ENCODE measurements at places on chromosomes 16 and 17.

DNA sequence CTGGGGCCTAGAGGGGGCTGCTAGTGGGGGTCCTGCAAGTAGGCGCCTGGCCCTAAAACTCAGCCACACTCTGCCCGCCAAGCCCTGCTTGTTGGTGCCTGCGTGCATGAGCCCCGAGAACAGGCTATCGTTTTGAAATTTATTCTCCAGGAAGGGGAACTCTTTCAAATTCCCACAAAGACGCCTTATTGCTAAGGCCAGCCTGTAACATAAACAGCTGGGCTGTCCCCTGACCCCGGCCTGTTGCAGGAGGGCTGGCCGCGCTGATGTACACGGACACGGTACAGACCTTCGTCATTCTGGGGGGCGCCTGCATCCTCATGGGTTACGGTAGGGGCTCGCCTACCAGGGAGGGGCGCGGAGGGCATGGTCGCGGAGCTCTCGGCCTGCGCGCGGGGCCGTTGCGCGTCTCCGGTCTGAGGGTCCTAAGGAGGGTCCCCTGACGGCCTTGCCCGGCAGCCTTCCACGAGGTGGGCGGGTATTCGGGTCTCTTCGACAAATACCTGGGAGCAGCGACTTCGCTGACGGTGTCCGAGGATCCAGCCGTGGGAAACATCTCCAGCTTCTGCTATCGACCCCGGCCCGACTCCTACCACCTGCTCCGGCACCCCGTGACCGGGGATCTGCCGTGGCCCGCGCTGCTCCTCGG is 4.3 kb downstream of the SLC5A2 start:
- DNase-seq: no peak

- DNase-seq: no peak
Measured at GRCh38 chr17:2635675-2636074, 42.2 kb downstream of the PAFAH1B1 start.

DNA sequence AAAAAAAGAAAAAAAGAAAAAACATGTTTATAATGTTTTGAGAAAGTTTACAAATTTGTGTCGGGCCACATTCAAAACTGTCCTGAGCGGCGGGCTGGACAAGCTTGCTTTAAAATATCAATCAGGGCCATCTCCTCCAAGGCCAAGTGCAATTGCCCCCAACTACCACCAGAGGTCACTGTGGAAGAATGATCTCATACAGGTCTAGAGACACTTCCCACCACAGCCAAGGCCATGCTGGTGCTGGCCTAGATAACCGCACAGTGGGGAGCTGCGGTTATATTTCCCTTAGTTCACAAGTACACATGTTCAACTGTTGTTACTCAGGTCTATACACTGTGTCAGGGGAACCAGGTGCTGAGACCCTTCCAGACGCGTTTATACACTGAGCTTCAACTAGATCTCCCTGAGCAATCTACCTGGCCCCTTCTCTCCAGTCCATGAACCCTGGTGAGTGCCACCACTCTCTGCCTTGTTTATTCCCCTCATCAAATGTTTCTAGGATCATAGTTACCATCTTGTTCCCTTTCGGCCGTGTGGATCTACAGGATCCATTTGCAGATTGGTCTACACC is 83.8 kb upstream of the CCL2 start:
- peak; percentile 69 for DNase-seq

DNA sequence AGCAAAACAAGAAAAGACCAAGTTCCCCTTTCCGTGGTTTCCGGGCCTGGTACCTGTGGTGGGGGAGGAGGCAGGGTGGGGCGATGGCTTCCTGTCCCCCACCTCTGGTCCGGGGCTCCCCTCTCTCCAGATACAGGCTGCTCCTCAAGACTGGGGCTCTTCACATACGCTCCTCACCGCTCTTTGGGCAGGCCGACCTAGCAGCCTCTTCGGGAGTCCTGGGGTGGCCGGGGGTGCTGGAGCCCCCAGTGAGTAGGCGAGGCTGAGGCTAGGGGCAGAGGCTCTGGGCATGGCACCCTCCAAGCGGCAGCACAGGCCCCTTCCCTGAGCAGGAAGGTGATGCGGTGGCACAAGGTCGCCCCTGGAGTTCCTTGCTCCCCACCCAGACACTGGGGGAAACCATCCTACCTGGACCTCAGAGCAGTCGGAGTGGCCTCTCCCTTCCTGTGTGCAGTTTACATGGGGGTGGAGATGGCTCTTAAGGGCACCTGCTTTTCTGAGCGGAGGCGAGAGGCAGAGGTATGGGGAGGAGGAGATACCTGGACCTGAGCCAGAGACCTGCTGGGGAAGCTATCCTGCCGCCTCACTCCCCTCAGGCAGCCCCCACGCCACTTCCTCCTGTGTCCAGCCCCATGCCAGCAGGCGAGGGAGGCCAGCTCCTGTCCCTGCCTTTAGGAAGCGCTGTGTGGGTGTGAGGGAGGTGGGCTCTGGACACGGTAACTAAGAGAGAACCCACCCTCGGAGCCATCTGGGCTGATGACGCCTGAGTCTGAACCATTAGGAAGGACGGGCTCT is 891 bp downstream of the CORO1A start:
- DNase-seq: peak; percentile 84

GRCh38 chr16:460787-461186 is 35.3 kb downstream of the RAB11FIP3 start:
- no peak for DNase-seq

DNA sequence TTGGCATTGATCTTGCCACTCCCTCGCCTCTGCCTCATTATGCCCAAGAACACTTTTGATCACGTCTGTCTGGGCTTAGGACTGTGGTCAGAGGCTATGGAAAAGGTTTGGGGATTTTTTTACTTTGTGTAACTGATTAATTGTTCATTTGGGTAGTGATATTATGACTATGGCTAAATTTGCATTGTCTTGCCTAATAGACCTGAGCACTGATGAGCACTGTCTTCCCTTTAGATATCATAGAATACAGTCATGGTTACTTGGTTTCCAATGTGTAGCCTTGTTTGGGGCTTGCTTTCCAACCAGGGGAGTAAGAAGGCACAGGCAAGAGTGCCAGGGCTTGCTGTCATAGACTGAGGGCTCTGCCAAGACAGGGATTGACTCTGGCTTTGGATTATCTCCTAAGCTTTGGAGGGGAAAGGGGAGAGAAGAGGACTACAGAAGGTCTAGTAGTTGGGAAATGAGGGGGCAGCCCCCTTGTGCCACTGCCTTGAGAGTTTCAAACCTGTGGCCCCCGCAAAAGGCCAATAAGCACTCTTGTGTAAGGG is 13.7 kb downstream of the LIMD2 start:
- DNase-seq: no peak

DNA sequence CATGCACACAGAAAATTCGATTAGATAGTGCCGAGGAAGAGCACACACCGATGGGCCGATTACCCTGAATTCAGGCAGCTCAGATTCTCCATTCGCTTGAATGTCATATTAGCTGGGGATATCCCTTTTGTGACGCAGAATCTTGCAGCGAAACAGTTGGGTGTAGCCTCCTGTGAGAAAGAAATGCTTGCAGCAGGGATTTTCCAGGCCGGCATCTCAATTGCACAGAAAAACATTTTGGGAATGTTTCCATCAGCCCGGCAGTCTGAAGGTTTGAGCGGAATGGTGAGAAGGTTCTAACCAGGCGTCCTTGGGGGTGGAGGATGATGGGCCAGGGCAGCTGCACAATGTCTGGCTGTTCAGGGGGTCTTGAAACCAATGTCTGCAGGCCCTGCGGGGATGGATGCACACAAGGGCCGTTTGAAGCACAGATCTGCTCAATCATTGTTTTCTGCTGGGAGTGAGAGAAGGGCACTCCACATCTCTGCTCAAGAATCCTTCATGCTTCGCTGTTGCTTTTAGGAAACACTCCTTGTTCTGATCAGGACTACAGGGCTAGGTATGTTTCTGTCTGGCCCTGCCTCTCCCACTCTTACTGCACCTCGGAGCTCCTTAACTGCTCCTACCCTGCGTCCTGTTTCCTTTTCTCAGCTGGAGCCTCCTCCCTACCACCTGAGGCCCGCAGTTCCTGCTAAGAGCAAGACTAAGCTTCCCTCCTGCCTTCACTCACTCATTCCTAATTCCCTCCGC is 94.6 kb downstream of the CMIP start:
- DNase-seq: no peak

- DNase-seq: no peak
Measured at GRCh38 chr17:16981928-16982327, 10.0 kb upstream of the TNFRSF13B start.
